Stimulated activated CD4-positive, alpha-beta T cell treated with anti-CD3 and anti-CD28 coated beads, TNF-alpha, amount 100 ng/mL, for 1 hour (primary cell): ENCODE measurements at places on chromosomes 1 and 21.

DNA sequence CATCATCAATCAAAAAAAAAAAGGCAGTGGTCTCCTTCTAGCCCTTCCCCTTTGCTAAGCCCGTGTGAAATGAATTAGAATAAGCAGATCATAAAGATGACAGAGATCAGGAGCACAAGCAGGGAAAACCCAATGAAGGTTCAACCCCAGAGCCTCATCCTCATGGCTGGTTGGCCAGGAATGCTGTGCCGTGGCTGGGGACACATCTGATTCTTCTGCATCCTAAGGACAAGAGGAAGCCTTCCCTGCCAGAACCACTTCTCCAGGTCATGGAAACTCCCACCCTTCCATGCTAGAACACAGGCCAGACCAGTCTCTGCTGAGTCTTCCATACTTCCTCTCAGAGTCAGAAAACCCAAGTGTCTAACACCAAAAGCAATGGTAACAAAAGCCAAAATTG, 81.1 kb downstream of the CSMD2 start:
- no peak for DNase-seq

DNA sequence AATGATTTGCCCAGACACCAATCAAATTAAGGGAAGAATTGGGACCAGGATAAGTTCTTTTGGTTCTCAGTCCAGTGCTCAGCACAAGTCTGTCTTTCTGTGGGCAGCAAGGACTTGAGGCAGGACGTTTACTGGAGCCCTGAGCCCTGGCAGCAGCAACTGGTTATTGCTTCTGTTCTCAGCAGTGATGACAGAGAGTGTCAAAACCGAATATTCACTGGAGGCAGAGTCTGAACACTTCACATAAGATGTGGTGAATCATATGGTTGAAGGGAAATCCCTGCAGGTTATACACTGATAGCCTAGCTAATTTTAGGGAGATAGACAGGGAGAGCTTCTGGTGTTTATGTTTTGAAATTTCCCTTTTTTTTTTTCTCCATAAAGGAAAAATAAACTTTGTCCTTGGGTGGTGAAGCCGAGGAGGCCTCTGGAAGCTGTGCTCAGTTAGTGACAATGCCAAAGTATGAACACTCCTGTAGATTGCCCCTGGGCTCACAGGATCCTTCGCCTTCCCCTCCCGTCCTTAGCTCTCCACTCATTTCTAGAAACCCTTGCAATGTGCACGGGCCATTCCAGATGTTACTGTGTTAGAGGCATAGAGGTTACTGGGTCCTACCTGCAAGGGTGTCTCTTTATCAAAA, 26.3 kb upstream of the TSPAN2 start:
- DNase-seq = no peak

GRCh38 chr1:81186261-81186660, 614.5 kb upstream of the ADGRL2 start:
- no peak for DNase-seq

- no peak for DNase-seq
Observed at GRCh38 chr1:236530286-236530685, 6.5 kb downstream of the LGALS8 start.

GRCh38 chr21:41570791-41571355, 62.9 kb upstream of the TMPRSS2 start:
- no peak for DNase-seq

DNA sequence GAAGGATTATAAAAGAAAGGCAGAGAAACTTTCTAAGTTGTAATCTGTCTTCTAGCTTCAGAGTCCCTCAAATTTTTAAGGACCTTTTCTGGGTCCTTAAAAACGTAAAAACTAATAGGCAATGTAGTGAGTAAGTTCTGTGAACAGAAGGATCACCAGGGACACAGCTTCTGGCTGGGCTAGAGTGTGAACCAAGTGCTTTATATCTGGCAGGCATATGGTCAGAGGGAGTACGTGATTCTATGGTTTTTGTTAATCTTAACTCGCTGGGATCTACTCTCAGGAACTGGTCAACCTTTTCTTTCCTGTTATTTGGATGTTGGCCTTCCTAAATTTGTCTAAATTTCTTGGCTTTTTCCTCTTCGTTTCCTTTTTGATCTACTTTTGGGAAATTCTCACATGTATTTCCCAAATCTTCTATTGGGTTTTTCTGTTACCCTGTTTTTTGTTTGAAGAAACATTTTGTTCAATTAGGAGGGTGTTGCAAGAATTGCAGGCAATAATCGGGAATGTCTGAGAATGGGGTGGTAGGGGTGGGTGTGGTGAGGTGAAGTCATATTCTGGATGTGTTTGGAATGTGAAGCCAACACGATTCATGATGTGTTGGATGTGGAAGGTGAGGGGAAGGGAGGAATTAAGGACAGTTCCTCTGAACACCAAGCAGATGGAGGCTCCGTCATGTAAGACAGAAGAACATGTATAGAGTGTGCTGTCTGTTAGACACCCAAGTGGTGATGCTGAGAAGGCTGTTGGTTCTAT, 193.2 kb downstream of the FMN2 start:
- DNase-seq = no peak

DNA sequence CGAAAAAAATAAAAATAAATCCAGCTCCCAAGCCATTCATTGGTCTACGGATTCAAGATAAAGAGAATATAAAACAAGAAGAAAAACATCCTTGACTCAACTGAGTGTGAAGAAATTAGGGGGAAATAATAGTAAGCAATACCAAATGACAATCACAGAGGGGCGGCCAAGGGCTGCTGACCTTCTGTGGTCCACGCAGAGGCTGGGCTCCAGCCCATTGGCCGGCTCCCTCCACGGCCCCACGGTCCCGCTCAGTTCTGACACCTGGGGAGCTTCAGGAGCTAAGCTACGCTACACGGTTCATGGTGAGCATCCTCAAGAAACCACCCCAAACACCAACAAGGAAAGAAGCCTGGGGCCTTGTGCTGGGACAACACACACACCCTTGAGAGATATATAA, 400 bp upstream of the KRTAP10-12 start:
- DNase-seq = no peak

- no peak for DNase-seq
Observed at GRCh38 chr1:2290171-2290578, 62.1 kb downstream of the SKI start.

DNA sequence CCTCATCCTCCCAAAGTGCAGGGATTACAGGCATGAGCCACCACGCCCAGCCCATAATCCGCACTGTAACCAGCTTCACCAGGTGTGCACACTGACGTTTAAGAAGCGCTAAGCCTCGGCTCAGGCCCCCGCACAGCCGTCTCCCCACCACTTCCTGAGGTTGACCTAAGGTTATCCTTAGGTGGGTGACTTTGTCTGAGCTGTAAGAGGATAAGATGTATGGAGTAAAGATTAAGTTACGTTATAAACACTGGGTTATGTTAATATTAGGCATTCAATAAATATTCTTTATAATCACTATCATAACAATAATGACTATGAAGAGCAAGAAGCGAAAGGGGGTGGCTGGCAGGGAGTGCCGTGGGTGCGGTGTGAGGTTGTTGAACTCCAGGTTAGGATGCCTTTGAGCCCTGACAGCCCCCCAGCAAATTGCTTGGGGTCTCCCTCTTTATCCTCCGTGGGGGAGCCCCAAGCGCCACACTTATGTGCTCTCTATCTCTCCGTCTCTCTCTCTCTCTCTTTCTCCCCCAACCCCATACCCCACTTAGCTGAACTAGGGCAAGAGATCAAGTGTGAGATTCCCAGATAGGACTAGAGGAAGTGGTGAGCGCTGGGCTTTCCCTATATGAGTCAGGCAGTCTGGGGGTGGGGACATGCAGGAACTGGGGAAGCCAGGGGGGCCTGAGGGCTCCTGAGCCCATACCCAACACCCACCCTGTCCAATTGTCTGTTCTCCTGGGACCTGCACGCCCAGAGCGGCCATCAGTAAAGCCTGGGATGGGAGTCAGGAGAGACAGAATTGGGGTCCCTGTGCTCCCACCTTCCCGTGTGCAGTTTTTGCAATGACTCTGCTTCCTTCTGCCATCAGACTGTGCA, 7.6 kb downstream of the EFHD2 start:
- DNase-seq = peak; percentile 36

GRCh38 chr1:202085682-202086373, 36.9 kb upstream of the GPR37L1 start:
- no peak for DNase-seq

DNA sequence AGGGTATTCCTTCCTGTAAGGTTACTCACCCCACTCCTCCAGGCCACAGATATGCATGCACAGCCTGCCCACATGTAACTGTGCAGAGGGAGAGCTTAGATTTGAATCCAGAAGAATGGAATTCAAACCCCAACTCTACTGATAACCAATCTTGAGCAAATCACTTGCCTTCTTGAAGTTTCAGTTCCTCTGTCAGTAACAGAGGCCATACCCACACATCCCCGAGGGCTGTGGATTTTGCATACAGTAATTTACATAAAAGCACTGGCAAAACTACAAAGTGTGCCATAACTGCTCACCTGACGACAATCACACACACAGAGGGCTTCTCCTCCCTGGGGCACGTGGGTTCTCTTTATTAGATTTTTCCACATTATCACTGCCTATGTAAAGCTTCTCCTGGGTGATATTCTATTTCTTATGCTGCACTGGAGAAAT, 18.6 kb downstream of the CD247 start:
- DNase-seq = no peak

DNA sequence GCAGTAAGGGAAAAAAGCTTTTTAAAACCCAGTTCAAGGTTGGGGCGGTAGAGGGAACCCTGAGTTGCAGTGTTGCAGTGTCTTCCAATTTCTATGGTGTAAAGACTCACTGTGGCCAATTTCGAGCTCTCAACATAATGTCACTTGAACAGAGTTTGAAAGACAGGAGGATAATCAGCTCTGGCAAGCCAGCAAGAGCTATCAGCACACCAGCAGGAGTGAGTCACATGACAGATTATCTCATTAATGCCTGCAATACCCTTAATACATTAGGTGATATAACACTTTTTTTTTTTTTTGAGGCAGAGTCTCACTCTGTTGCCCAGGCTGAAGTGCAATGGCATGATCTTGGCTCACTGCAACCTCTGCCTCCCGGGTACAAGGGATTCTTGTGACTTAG, 22.8 kb downstream of the SLC9C2 start:
- DNase-seq = no peak

DNA sequence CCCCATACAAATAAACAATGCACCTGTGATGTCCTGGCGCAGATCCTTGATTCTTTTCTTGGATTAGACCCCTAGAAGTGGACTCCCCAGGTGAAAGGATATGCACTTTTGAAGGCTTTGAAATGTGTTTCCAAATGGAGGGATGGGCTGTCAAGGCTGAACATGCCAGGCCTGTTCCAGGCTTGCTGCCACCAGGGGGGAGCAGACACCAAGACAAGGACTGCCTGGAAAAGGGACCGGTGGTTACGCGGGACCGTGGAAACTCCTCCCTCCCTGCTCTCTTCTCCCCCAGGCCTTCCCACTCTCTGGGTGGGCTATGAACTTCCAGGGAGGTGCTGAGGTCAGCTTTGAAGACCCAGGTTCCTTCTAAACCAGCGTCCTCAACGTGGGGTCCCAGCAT, 12.7 kb downstream of the C1QB start:
- no peak for DNase-seq

GRCh38 chr21:30044447-30045064, 104.8 kb upstream of the GRIK1 start:
- DNase-seq = no peak

DNA sequence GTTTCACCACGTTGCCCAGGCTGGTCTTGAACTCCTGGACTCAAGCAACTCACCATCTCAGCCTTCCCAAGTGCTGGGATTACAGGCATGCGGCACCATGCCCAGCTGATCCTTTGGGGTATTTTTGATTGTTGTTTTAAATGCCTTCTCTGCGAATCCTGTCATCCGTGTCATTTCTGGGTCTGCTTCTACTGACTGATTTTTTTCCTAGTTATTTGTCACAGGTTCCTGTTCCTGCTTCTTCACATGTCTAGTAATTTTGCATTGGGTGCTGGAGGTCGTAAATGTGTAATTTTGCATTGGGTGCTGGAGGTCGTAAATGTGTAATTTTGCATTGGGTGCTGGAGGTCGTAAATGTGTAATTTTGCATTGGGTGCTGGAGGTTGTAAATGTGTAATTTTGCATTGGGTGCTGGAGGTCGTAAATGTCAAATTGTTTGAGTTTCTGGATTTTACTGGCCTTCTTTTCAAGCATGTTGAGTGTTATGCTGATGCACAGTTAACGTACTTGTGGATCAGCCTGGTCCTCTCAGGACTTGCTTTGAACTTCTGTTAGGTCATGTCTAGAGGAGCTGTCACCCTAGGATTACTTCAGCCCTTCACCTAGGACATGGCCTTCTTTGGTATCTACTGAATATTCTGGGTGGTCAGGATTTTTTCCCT, 4.1 kb upstream of the ARHGEF16 start:
- DNase-seq = no peak

DNA sequence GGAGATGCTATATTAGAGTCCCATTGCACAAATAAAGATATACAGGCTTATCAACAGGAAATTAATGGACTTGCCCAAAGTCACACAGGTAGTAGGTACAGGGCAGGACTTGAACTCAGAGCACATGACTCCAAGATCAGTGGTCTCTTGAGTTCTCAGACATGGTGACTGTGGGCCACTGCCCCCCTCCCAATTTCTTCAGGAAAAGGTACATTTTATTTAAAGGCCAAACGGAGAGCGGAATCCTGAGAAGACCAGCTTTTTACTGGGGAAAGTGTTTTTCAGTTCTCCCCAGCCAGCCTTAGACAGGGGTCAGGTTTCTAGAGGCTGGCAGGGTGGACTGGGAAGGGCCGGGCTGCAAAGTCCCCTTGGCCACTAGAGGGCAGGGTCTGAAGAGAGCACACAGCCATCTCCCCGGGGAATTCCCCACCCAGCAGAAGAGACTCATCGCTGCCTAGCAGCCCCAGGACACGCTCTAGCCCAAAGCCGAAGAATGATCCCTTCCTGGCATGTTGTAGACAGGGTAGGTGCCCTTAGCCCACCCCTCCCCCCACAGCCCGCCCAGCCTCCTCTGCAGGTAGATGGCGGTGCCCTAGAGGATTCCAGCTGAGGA, 29.7 kb downstream of the ACP6 start:
- peak; percentile 58 for DNase-seq
